MCF 10A (cell line): ENCODE measurements at places on chromosomes 4 and X.

GRCh38 chr4:74499986-74500781 lies 55.2 kb downstream of the AREG start:
- DNase-seq, result no peak

DNA sequence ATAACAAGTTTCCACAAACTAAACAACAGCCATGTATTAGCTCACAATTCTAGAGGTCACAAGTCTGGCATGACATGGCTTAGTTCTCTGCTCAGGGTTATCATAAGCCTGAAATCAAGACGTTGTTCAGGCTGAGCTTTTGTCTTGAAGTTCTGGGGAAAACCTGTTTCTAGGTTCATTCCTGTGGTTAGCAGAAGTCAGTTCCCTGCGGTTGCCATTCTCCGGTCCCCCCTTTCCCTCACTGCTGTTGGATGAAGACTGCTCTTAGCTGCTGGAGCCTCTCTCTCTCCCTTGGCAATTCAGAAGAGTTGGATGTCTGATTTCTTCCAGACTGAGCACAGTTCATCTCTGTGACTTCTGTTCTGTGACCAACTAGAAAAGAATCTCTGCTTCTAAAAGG lies 962.6 kb downstream of the PCDH7 start:
- DNase-seq, result no peak

- DNase-seq, result no peak
These were observed 555.9 kb downstream of the PDHA2 start for GRCh38 chr4:96395747-96396146.

- no peak for DNase-seq
These were observed 16.8 kb downstream of the POLR2B start for GRCh38 chr4:56995525-56995924.

- no peak for DNase-seq
These were observed 122.1 kb upstream of the GNPDA2 start for GRCh38 chr4:44848466-44848865.

- no peak for DNase-seq
These were observed 164.1 kb upstream of the PPARGC1A start for GRCh38 chr4:24053934-24054333.

DNA sequence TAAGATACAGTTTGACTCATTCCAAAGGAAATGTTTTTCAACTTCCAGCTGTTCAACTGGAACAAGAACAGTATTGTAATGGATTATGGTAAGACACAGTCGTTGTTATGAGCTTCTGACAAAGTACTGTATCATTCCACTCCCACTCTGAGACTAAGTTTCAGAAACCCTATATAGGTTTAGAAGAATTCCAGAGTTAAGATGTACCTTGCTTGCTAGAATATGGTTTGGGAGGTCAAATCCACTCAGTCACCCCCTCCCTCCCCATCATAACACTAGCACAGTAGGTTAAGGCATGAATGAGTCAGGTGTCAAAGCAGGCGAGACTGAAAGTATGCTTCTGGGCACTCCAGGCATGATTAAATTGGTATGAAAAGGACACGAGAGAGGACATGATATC lies 339.7 kb downstream of the DMD start:
- peak; percentile 30 for DNase-seq

GRCh38 chrX:115581759-115582615 lies 21.0 kb downstream of the PLS3 start:
- no peak for DNase-seq

- DNase-seq, result peak; percentile 39
These were observed 33.1 kb downstream of the FTHL17 start for GRCh38 chrX:31038575-31039326.

- DNase-seq, result peak; percentile 55
These were observed 71.0 kb downstream of the PRSS12 start for GRCh38 chr4:118281611-118282442.

DNA sequence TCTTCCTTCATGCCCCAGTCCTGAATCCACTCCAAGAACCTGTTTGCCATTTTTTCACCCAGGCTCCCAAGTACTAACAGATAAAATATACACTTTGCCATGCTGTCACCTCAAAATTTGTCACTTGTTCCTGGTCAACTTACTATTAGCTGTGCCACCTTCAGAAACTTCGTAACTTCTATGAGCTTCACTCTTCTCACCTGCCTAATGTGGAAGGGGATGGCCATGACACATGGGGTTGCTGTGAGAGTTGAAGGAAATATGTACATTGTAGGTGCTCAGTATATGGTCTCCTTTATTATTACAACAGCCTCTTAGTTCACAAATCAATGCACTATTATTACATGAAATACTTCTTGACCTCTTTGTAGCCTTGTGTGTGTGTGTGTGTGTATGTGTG lies 10.4 kb downstream of the TMSB4X start:
- DNase-seq, result no peak

DNA sequence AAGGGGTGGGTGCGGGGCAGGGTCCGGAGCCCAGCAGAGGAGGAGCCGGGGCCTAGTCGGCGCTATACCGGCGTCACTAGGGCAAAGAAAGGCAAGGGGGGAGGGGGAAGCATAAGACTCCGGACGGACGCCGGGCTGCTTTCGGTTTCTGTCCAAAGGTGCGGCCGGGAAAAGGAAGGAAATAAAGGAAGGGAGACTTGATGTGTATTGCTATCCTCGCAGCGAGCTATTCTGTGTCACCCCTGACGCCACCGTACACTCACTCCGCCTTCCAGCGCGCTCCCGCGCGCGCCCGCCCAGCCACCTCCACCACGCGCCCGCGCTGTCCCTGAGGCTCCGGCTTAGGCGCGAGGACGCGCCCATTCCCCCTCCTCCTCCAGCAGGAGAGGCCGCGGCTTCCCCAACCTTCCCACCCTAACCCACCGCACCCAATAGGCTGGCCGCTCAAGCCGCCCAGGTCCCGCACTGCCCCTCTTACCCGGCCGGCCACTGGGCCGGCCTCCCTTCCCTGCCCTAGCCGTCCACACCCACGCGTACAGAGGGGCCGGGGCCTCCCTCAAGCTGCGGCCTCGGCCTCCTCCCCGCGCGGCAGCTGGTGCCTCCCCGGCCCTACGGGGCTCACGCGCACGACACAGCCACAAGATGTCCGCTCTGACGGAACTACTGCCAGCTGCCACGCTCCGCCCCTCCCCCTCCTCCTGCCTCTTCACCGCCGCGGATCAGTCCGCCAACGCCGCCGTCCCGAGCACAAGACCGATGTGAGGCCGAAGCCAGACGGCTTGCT lies at the start of gene UBE2D3:
TSS of gene UBE2D3 (minus strand) at position 662 of the 784 bp plus-strand sequence. CDS start 1,043 bp downstream, outside the sequence.
- peak; percentile 90 for DNase-seq

- DNase-seq, result peak; percentile 58
These were observed 435.7 kb upstream of the FMR1 start for GRCh38 chrX:147476008-147476407.

DNA sequence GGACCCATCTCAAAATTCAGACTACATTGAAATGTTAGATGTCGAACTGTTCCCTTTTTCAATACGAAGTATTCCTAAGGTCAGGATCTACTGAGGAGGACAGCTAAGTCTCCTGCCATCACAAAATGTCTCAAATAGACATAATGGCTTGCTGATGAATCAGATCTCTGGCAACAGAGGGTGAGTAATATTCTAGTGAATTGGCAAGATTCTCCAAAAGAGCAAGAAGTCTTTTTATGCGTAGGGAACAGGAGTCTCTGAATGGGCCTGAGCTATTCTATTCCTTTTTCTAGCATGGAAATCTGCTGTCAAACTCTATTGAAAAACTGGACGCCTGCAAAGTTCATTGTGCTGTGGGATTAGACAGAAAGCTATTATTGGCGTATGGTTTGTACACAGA lies 145.4 kb downstream of the FNIP2 start:
- DNase-seq, result peak; percentile 68

GRCh38 chrX:141278306-141278705 lies 36.0 kb upstream of the SPANXC start:
- peak; percentile 66 for DNase-seq

DNA sequence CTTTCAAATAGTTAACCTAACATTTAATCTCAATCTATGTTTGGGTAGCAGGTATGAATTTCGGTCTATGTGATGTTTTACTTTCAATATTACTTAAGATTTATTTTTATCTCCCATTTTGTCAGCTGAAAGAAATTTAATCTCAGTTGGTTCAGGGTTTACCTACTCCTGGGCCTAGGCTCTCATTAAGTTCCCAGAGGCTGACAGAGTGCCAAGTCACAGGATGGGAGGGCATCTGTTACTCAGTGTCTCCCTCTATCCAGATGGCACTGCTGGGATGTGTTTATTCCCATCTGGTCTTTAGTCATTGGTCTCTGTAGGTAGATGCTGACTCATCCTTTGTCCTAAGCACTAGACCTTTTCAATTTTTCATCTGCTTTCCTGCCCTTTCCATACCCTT lies 129.4 kb upstream of the ARSJ start:
- peak; percentile 69 for DNase-seq

GRCh38 chr4:102343964-102344519 lies 1.2 kb downstream of the SLC39A8 start:
- DNase-seq, result peak; percentile 72

DNA sequence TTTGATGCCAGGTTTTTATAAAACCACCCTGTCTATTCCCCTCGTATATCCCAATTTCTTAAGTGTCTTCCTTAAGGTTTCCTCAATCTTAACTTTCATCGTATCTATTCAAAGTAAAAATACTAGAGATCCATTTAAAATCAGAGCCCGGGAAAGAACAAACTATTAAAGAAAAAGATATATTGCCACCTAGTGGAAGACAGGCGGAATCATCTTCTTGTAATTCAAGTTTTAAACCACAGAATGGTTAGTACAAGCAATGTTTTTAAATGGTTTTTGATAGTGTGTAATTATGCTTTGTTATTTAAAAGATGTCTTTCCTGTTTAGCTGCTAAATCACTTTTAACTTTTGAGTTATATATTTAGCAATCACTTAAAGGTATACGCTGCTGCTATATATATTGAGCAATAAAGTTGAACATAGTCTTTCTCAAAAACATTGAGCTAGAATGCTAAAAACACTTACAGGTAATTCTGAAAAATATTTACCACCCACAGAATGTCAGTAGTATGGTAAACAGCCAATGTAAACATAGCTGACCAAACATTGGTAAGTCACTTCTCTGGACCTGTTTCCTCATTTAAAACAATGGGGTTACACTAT lies 18.2 kb downstream of the PRDM8 start:
- peak; percentile 39 for DNase-seq

- DNase-seq, result no peak
These were observed 292.5 kb downstream of the CAMK2D start for GRCh38 chr4:113469023-113469390.

GRCh38 chr4:38785901-38786402 lies 3.2 kb upstream of the TLR10 start:
- no peak for DNase-seq

DNA sequence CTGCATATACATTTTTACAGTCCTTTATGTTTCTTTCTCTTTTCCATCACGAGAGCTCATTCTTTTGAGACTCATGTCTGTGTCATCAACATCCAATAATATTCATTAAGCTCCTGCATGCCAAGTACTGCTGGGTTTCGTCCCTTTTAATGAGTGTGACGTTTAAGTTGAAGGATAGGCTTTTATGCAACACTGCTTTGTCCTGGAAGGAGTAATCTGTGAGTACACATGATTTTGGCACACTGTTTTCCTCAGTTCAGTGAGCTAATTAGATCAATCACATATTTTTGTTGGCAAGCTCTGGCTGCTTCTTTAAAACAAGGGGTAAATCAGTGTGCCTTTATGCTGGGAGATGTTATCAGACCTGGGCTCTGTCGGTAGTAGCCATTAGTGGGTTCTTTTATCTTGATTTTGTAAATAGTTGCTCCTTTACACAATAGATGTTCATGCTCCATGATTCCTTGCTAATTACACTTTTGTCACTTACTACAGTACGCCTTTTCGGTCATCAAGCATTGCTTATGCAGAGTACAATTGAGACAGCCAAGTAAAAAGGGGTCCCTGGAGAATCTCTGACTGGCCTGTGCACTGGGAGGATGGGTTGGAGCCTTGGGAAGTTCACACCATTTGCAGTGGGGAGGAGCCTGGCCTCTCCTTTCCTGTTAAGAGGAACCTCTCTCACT lies 132.6 kb downstream of the FHIP1A start:
- DNase-seq, result peak; percentile 88

DNA sequence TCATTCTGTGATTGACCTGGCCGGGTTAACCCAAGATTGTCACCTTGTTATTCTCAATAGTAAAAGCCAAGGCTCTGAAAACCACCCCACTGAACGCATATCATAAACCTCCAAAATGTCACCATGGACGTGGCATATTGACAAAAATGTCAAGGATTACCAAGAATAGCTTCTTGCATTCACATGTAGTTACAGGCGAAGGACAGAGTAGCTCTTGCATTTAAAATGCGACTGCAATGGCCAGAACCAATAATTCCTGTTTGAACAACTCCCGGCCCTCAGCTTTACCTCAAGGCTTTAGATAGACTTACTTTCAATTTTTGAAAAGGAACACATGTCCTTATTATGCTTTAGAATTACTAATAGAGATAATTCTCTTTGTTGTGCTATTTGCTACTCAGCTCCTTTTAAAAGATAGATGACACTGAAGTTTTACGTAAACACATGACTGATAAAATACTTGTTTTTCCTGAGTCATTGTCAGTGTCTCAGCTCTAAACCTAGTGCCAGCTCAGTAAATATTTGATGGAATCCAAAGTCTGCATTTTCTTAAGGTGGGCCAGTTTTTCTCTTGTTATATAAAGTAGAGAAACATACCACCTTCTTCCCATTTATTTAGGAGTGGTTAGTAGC lies 66.3 kb downstream of the CLDN34 start:
- DNase-seq, result no peak
